Mesothelial cell of epicardium (in vitro differentiated cells): ENCODE measurements at places on chromosomes 3 and 15.

- no peak for DNase-seq
Measured at GRCh38 chr3:145116769-145117168, 1044.2 kb downstream of the PLOD2 start.

DNA sequence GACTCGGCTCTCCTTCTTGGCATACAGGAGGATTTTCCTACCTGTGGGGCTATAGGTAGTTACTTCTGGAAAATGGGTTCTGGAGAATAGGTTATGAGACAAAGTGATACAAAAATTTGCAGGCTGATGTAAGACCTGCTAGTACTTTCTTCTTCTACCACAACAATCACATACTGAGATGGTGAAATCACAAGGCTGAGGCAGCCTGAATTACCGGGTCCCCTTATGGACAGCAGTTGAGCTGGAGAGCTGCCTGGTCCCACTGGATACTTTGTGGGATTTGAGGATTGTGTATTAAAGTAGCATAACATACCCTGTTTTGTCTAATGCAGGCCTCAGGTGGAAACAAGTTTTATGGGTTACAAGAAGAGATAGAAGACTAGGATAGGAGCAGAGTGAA is 86.5 kb upstream of the FAM98B start:
- DNase-seq: no peak

DNA sequence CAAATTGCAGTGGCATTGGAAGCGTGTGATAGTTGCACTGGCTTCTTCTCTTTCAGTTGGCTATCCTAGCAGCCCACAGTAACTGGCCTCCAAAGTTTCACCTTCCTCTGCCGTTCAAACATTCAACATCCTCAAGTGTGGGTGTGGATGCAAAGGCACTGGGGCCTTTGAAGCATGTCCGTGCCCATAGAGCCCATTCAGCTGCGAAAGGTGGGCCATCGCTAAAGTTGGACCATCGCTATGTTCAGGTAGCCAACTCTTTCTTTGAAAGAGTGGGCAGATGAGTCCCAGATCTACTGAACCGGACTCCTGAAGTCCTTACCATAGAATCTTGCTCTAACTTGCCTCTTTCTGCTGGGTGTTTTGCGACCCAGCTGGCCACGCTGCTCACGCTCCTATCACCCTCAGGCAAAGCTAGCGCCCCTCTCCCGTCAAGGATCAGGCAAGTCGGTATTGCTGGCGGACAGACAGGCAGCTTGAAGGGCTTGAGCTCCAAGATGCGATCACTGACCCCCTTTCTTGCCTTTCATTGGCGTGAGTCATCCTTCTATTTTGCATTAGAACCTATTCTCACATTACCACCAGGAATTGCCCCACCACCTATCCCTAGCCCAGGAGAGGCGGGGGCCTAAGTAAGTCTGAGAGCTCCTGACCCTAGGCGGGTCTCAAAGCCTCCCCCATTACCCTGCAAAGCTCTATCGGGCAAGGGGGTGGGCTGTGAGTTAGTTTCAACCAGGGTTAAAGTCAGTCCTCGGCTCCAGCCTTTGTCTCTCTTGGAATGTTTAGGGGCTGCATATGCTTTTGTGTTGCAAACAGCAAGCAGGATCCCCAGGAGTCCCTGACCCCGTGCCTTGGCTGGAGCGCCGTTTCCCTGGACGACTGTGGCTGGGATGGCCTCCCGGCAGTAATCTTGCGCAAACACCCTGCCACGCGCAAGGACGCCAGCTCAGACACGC is 28.7 kb downstream of the ZIC4 start:
- no peak for DNase-seq

- DNase-seq: no peak
Measured at GRCh38 chr3:186283096-186283495, 78.9 kb downstream of the DGKG start.

- DNase-seq: no peak
Measured at GRCh38 chr15:63059075-63059474, 16.5 kb downstream of the TPM1 start.

DNA sequence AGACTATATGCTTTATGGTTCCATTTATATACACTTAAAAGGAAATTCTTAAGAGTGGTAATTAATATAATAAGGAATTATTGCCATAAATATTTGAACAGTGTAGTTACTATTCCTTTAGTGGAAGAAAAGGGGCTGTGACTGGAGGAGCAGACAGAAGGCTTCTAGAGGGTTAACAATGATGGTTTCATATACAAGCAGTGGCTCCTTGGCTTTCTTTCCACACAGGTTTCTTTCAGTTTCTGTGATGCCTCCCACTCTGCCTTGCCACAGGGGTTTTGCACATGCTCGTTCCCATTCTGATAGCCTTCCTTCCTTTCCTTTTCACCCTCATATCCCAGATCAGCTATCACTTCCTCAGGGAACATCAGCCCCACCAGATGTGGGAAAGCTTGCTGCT is 108.8 kb upstream of the LYSMD4 start:
- DNase-seq: no peak

DNA sequence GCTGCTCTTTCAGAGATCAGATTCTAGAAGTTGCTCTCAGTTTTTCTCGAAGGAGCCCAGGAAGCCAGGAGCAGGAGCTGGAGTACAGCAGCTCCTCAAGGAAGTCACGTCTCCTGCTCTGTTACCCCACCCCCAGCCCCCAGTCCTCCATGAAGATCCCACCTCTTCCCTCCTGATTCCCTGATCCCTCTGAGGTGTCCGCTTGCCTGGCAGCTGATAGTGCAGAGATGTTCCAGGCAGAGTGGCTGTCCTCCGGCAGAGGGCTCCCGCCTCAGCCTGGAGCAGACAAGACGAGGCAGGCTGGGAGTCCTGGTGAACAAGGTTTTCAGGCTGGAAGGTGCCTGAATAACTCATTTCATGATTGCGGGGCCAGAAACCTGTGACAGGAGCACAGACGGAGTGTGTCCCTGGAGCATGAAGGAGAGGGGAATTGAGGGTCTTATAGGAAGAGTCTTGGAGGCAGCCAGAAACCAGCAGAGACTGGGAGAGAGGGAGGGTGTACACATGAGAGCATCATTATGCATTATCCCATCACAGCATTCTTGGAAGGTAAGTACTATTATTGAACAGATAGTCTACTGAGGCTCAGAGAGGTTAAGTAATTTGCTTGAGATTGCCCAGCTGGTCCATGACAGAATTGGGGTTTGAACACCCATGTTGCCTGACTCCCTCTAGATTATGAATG is 1.2 kb downstream of the HRH1 start:
- peak; percentile 71 for DNase-seq

DNA sequence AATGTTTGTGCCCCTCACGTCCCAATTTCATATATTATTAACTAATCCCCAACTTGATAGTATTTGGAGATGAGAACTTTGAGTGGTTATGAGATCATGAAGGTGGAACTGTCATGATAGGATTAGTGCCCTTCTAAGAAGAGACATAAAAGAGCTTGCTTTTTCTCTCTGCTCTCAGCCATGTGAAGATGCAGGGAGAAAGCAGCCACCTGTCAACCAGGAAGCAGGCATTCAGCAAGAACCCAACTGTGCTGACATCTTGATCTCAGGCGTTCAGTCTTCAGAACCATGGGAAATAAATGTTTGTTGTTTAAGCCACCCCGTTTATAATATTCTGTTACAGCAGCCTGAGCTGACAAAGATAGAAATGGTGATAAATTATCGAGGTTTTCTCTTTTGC is 278.7 kb upstream of the KCNMB2 start:
- DNase-seq: no peak

GRCh38 chr3:127237835-127238234 is 44.9 kb downstream of the PRR23E start:
- DNase-seq: no peak

- DNase-seq: no peak
Measured at GRCh38 chr3:60992395-60992794, 258.9 kb downstream of the FHIT start.

GRCh38 chr3:21704796-21705195 is 46.2 kb downstream of the ZNF385D start:
- no peak for DNase-seq

GRCh38 chr15:33826201-33826600 is 142.1 kb upstream of the CHRM5 start:
- DNase-seq: no peak

- no peak for DNase-seq
Measured at GRCh38 chr3:193983846-193984818, 151.8 kb upstream of the HES1 start.

DNA sequence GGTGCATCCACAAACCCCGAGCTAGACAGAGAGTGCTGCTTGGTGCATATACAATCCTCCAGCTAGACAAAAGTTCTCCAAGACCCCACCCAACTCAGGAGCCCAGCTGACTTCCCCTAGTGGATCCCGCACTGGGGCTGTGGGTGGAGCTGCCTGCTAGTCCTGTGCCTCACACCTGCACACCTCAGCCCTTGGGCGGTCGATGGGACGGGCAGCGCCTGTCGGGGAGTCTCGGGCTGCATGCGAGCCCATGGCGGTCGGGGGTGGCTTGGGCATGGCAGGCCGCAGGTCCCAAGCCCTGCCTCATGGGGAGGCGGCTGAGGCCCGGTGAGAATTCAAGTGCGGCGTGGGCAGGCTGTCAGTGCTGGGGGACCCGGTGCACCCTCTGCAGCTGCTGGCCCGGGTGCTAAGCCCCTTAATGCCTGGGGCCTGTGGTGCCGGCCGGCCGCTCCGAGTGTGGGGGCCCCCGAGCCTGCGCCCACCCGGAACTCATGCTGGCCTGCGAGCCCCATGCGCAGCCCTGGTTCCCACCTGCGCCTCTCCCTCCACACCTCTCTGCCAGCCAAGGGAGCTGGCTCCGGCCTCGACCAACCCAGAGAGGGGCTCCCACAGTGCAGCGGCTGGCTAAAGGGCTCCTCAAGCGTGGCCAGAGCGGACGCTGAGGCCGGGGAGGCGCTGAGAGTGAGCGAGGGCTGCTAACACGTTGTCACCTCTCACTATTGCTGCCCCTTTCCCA is 31.0 kb downstream of the ZNF589 start:
- DNase-seq: no peak

DNA sequence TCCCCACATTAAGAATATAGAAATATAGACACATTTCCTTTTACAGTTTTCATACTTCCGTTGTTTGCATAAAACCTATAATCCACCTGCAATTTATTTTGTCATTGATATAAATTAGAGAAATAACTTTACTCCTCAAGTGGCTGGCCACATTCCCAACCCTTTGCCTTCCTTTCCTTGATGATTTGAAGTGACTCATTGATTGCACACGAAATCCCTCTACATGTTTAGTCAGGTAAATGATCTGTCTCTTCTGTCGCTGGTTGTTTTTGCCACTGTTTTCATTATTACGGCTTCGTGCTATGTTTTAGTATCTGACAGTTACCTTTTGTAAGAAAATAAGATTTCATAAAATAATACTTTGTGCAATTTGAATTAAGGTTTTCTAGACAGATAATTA is 272.2 kb upstream of the NR2E3 start:
- no peak for DNase-seq

- no peak for DNase-seq
Measured at GRCh38 chr15:69474846-69475455, 22.3 kb downstream of the RPLP1 start.

DNA sequence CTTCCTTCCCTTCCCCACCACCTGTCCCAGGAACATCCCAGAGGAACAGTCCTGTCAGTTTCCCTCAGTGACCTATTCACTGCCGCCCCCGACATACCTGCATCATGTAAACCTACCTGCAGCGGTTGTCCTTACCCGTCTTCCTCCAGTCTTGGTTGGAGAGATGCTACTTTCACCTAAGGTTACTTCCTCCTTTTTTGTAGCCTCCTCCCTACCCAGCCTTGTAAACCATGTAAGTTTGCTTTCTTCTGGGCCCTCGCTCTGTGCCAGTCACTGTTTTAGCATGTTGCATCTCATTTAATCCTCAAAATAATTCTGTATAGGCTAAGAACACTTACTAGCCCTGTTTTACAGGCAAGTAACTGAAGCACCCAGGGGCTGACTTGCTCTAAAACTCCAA is 58.3 kb downstream of the GPR171 start:
- DNase-seq: no peak

GRCh38 chr3:56406826-56407515 is 61.3 kb downstream of the ERC2 start:
- no peak for DNase-seq

- no peak for DNase-seq
Measured at GRCh38 chr3:143957453-143957852, 14.2 kb upstream of the DIPK2A start.

DNA sequence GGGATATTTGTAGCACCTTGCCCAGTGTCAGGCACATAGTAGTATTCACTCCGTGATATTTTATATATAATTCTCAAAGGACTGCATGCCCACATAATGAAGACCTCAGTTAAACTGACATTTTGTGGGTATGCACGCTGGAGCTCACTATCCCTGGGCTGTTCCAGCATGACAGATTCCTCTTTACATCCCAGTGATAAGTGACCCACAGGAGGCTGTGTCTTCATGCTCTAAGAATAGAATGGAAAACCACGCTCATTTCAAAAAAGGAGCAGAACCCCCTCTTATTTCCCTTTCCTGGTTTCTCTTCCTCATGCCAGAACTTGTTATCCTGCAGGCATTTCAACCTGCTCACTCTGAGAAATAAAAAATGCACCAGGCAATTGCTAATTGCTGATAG is 717.5 kb downstream of the AGBL1 start:
- no peak for DNase-seq

GRCh38 chr3:106635271-106635670 is 742.0 kb upstream of the CCDC54 start:
- DNase-seq: no peak

DNA sequence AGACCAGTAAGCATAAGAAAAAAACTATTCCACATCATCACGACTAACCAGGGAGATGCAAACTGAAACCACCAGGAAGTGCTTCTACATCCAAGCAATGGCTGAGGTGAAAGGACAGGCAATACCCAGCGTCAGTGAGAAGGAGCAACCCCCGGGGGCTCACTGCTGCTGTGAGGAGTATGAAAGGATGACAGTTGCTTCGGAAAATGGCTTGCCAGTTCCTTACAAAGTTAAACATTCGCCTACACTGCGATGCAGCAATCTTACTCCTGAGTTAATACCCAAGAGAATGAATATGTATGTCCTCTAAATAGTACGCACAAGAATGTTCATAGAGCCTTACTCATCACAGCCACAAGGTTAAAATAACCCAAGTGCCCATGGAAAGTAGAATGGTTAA is 13.3 kb upstream of the PLXNA1 start:
- no peak for DNase-seq
